ENCODE measurements at places on chromosomes 3 and 15.

GRCh38 chr3:29279286-29279685, 1.6 kb upstream of the RBMS3 start:
- DNase-seq: no peak

DNA sequence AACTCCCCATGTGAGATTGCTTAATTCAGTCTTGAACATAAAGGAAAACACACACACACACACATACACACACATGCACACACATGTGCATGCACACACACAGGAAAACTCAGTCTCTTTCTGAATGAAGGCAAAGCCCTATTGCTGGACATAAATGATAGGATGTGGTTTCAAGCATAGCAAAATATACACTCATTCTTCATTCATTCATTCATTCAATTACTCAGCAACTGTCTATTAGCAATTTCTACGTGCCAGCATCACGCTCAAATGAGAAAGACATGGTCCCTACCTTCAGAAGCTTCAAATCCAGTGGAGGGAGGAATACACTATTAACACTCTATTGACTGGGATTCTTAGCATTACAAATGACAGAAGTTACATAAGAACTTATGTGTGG, 41.8 kb upstream of the UBE2E2 start:
- no peak for DNase-seq

DNA sequence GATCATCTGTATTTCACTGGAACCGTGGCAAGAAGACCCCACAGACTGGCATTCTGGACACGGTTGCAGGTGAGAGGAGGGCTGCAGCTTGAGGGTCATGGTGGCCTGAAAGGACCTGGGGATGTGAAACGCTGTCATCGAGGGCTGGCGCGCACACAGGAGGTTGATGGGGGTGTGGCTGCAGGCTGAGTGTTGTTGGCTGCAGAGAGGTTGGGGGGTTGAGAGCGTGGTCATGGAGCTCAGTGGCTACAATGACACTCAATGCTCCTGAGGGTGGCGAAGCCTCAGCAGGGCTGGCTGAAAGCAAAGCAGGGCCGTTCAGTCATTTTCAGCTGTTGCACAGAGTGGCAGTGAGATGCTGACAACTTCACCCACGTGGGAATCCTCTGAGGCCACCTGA, 21.0 kb downstream of the CPN2 start:
- DNase-seq: no peak

DNA sequence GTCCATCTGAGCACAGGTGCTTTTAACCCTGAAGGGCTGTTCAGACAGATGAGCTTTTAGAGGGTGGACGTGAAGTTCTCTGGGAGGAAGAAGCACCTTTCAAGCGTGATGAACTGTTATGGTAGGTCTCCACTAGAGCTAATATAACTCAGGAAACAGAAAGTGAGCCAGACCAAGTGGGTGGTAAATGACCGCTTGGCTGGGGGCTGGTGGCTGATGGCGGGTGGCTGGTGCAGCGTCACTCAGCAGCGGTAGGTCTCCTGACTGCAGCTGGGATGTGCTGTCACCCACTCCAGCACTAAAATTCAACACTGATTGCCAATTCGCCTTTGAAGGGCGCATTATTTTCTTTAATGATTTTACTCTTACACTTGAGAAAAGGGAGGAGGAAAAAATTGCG, 31.2 kb upstream of the LACTB start:
- DNase-seq: no peak

DNA sequence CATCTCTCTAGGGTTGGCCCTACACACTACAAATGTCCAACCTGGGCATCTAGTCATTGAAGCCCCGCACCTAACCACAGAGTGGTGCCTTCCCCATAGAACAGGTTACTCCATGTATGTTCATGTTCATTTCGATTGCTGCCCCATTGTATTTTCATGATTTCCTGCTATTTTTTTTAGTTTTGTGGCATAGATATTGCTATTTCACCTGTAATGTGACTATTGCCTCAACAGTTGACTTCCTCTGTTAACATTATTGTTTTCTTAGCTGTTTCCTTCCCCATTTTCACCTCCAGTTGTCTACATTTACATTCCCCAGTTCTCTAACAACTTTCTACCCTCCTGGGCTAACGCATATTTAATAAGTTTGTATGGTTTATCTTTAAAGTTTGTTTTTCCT, 137.7 kb upstream of the RBMS3 start:
- DNase-seq: no peak

- peak; percentile 6 for DNase-seq
Observed at GRCh38 chr15:77251662-77252061, 168.2 kb downstream of the PEAK1 start.

Data from stimulated activated CD4-positive, alpha-beta T cell treated with anti-CD3 and anti-CD28 coated beads, Interleukin-4, amount 100 ng/mL, for 24 hours (primary cell).